KG1 (cell line): ENCODE measurements at places on chromosomes 6 and 20.
A peak's percentile ranks its signal among the peaks of the same experiment; 100 is the strongest.

GRCh38 chr20:36526521-36527011 lies 14.8 kb upstream of the MYL9 start:
- DNase-seq: no peak

GRCh38 chr6:48919555-48919954 lies 543.5 kb downstream of the MMUT start:
- DNase-seq: no peak

DNA sequence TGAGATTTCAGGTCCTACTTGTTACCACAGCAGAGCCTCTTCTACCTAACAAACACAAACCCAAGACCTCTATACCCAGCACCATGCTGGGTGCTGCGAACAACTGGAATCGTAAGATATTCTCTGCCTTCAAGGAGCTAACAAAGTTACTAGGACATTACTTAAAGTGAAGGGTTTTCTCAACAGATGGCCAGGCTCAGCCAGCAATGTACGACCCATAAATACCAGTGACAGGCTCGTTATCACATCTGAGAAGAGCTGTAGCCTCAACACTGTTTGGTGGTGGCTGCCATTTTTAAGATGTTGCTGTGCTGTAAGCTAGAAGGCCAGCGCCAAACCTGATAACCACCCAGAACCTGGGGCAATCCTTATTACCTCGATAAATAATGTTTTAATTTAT lies 406.5 kb downstream of the KIF16B start:
- DNase-seq: no peak

DNA sequence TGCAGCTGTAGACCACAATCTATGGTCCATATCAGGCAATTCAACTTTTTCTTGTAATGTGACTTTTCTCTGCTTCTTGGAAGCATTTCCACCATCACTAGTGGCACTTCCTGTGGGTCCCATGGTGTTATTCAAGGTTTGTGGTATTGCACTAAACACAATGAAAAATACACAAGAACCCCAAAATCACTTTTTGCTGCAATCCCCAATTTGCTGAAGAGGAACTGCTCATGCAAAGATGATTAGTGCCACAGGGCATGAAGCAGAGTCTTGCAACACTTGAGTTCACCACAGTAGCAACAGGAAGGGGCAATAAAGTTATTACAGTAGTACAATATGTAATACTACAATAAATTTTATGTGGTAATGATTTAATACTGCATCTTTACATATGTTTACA lies 16.8 kb upstream of the TAAR1 start:
- no peak for DNase-seq

GRCh38 chr6:33061987-33062386 lies 11.5 kb downstream of the HLA-DPA1 start:
- DNase-seq: no peak

- no peak for DNase-seq
These were observed 76.5 kb downstream of the VEGFA start for GRCh38 chr6:43846556-43846955.

- DNase-seq: peak; percentile 85
These were observed 37.3 kb upstream of the BTN3A2 start for GRCh38 chr6:26327450-26328264.

GRCh38 chr6:135145063-135145800 lies 35.9 kb upstream of the MYB start:
- DNase-seq: peak; percentile 33

DNA sequence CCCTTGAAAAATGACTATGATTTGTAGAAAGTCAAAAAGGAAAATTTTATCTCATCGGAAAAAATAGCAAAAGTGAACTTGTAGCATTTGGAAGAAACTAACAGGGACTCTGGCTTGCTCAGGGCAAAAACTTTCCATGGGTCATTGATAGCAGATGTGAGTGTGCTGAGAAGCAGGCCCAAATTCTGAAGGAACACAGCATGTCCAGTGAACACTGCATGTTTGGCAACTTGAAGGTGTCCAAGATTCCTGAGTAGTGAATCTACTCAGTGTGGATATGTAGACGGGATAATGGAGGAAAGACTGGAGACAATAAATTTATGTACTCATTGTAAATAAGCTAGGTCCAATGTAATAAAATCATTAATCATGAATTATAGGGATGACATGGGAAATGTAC lies 8.2 kb downstream of the SLC17A2 start:
- DNase-seq: no peak

DNA sequence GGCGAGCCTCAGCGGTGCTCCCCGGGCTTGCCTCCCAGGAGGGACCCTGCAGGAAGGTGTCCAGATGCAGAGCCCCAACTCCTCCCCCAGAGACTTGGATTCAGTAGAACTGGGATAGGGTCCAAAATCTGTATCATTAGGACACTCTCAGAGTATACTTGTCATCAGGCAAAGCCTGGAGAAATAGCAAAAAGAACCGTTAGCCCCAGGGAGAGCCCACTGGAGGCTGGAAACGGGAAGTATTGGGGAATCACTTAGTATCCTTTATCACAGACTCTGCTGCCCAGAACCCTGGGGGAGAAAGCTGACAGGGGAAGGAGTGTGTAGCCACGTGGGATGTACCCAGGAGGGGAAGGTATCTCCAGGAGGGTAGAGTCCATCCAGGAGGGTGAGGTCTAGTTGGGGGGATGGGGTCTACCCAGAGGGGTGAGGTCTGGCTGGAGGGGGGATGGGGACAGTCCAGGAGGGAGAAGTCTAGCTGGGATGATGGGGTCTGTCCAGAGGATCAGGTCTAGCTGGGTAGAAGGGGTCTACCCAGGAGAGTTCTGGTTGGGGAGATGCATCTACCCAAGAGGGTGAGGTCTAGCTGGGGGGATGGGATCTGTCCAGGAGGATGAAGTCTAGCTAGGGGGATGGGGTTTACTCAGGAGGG lies 107.2 kb downstream of the LY86 start:
- no peak for DNase-seq

DNA sequence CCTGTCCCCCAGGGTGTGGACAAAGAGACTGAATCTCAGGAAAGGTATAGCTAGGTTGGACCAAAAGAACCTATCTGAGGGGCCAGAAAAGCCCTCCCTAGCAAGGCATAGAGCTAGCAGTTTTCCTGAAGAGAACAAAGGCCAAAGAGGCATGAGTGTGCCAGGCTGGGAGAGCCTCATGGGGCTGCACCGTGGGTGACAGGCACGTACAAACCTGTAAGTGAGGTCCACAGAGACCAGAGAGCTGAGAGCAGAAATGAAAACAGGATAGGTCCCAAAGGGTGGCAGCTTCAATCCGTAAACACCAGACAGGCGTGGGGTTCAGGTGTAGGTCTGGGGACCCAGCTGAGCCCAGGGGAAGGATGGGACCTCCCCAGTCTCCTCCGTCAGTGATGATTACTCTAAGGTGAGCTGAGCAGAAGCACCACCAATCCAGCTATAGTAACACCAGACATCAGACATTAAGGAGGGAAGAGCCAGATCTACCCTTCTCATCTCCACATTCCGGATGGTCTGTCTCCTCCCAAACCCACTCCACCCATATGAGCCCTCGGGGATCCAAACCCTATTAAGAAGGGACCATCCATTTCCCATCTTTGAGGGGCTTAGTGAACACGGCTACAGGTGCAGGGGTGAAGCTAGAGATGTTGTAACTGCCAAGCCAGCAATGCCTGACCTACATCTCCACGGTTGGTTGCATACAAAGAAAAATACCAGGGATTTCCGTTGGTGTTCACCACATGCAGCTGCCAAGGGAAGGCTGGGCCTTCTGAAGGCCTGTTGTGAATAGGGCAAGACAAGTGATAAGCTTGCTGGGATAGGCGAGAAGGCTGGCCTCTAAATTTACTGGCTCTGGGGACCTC lies 38.3 kb downstream of the BCL2L1 start:
- DNase-seq: no peak

DNA sequence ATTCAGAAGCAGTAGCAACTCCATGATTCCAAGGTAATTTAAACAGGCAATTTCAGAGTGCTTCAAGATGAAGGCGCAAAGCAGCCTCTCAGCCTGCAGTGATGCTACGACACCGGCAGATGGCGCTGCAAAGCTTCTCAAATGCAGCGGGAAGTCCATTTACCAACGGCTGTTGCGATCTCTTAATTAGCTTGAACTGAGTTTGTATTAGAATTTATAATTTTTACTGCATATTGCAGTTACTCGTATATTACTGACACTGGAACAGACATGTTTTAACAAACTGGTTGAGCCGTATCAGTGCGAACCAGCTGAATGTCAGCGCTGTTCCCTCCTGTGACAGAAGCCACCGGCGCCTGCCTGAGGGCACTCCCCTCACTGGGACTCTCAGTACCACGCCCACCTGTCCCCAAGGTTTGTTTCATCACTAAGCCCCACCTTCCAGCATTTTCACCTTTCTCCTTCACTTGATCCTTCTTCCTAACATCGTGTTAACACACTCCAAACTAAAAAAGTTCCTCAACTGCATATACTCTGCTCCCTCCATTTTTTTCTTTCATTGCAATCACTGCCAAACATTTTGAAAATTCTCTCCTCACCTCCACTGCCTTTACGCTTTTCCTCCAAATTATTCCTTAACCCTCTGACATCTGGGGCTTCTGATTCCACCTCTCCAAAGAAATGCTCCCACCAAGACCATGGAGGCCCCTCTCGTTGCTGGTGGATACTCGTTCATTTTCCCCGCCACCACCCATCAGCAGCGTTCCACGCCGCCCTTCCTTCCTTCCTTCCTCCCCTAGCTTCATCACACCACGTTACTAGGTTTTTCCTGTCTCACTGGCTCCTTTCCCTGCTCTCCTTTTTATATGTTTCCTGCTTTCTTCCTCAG lies 14.5 kb downstream of the GNL1 start:
- peak; percentile 82 for DNase-seq

DNA sequence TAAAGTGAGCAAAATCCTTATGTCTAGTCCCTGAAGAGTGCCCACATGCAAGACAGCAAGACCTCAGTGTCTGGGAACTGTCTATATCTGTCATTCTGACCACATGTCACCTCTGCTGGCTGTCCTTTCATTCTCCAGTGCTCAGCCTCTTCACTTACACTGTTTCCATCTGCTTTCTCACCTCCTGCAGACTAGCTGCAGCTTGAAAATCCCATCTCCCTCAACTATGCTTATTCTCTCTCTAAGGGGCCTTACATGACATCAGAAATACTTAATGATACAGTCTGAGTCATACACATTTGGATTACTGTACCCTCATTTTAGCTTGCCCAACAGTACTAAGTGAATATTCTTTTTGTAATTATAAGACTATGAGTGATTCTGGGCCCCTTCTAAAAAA lies 587.8 kb downstream of the EPM2A start:
- no peak for DNase-seq

GRCh38 chr20:44651434-44651683 lies 140 bp downstream of the ADA start:
- DNase-seq: no peak

GRCh38 chr20:16712511-16712947 lies 17.3 kb upstream of the SNRPB2 start:
- DNase-seq: no peak

DNA sequence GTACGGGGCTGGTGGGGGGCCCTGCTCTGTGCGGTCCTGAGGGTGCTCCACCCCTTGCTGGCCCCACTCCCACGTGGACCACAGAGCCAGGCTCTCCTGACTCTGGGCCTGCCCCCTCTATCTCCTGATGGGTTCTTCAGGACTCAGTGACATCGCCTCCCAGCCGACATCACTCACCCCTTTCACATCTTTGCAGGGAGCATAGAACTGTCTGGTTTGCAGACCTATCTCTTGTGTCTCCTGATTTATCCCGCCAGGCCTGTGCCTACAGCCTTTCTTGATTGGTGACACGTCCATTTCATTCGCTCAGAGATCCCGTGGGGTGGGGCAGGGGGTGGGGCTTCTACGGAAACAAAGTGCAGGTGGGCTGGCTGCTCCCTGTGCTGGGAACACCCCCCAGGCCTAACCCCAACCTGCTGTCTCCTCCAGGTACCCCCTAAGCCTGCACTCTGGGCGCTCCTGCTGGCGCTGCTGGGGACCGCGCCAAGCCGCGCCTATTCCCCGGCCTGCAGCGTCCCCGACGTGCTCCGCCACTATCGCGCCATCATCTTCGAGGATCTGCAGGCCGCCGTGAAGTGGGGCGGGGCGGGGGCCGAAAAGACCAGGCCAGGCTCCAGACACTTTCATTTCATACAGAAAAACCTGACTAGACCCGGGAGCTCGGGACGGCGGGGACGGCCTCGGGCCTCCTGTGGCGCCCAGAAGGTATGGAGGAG lies 1.7 kb downstream of the C20orf204 start:
- no peak for DNase-seq

DNA sequence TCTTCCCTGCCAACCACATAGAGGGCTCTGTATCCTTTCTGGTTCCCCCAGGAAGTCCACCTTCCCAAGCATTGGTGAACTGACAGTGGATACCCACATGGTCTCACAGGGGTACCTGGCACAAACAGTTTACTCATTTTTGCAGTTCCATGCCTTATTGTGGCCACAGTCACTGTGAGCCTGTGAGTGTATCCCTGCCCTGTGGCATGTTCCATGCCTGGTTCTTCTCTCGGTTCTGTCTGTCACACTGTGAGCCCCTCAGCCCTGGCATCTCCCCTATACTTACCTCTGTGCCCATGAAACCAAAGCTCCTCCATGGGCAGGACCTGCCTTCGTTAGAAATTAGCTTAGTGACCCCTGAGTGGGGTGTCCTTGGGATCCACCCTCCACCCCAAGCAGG lies 107.8 kb downstream of the TOX2 start:
- DNase-seq: no peak

- DNase-seq: no peak
These were observed 35.7 kb upstream of the CD93 start for GRCh38 chr20:23121751-23122320.

DNA sequence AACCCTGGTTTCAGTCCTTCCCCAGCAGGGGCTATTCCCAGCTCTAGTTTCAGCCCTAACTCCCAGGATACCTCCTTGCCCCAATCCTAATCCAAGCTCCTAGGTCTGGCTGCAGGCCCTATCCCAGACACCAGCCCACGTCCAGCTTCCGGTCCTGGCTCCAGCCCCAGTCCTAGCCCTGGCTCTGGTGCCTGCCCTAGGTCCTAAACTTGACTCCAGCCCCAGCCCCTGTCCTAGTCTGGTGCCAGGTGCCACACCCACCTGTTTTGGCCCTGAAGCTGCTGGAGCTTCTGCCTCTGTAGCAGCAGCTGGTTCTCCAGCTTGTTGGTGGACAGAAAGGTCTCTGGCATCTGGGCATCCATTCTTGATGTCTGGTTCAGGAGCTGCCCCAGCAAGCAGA lies 28.1 kb downstream of the ANGPT4 start:
- DNase-seq: no peak

DNA sequence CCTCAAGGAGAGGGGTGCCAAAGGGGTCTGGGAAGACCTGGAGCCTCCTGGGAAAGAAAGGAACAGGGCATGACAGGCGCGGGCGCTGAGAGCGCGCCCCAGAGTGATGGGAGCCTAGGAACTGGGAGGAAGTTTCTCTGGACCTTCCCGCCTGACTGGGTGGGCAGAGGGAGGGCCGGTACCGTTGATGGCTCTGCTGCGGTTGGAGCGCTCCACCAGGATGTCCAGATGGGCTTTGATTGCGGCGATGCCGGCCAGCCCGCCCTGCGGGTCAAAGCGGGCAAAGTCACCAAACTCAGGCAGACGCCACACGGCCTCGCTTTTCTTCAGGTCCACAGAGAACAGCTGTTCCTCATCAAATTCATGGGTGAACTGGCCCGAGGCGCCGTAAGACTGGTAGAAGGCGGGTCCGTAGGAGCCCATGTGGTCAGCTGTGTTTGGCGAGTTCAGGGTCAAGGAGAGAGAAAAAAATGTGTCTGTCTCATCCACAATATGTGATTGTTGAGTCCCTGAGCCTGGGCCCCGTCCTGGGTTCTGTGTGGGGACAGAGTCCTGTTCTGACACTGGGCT lies 1.5 kb downstream of the HLA-DOA start:
- DNase-seq: no peak
